ENCODE measurements at places on chromosomes 7 and 10.

DNA sequence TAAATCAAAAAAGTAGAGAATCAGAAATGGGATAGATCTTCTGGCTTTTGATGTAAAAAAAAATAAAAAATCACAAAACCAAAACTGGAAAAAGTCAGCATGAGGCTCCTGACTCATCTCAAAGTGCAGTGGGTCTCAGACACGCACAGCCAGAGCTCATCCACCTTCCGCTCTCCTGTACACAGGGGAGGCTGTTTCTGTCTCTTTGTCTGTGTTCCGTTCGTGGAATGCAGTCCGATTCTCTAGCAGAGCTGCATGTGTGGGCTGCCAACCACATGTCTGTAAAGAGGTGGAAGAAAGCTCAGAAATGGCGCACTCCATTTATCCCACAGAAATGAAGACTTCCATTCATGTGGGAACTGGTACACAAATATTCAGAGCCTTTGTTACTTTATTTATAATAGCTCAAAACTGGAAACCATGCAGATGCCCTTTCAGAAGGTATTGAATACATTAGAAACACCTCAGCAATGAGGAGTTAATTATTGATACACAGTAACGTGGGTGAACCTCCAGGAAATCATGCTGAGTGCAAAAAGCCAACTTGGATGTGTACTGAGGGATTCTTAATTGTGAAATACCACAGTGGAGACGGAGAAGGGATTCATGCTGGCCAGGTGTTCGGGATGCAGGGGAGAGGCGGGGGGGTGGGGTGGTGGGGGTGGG is 123.3 kb downstream of the TRRAP start:
- DNase-seq: no peak

DNA sequence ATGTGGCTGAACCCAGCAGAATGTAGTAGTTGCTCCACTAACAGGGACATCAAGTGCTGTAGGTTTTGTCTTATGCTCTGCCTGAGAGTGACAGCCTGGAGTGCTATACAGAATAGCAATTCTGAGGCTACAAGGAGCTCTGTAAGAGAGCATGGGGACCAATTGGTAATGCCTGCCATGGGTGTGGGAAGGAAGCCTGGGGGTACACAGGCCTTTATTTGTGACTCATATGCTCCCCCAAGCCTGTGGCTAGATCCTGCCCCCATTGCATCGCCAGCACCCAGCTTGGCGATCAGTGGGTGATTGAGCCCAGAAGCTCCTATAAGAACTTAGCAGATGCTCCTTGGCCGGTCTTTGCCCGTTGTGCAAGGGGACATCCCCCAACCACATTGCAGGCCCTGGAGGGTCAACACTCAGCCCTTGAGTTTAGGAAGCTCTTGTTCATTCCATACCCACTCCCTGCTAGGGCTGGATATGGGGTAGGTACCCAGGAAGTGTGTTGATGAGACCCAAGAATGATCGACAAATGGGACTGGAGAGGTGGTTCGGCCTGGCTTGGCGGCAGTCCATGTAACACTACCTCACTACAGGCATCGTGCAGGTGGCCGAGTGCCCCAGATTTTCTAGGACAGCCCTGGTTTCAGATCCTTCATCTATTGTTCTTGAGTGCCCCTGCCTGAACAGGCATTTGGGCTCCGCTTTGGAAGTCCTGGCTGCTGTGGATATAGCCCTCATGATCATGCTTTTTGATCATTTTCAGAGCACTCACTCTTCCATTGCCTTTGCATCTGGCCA is 37.7 kb downstream of the ZMIZ1 start:
- no peak for DNase-seq

- no peak for DNase-seq
These were observed 43.3 kb upstream of the SLC26A3 start for GRCh38 chr7:107846324-107846723.

- no peak for DNase-seq
These were observed 27.3 kb upstream of the AKR1C2 start for GRCh38 chr10:5030989-5031388.

GRCh38 chr7:105020926-105021325 is 6.9 kb downstream of the KMT2E start:
- no peak for DNase-seq

DNA sequence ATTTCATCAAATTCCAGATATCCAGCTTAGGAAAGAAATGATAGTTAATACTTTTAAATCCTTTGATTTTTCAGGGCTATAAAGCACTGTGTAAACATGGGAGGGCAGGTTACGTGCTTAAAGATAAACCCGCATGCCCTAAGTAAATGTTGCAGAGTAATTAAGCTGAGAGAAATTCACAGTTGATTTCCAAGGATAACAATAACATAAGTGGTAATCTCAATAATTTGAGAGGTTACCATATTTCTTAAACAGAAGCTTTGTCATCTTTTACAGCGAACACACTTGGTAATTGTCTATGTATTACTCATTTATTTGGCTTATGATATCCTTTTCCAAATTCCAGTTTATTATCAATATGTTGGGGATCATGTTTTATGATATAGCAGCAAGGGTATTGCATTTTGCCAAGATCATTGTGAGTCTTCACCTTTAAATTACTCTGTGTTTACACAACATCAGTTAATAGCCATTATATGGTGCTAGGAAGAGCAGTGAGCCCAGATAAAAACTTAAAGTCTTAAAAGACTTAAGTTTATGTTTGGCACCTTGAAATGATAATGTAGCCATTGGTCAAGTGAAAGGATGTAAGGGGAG is 15.4 kb downstream of the MGAM start:
- no peak for DNase-seq

- DNase-seq: no peak
These were observed 5.1 kb upstream of the PLEKHS1 start for GRCh38 chr10:113746217-113746957.

DNA sequence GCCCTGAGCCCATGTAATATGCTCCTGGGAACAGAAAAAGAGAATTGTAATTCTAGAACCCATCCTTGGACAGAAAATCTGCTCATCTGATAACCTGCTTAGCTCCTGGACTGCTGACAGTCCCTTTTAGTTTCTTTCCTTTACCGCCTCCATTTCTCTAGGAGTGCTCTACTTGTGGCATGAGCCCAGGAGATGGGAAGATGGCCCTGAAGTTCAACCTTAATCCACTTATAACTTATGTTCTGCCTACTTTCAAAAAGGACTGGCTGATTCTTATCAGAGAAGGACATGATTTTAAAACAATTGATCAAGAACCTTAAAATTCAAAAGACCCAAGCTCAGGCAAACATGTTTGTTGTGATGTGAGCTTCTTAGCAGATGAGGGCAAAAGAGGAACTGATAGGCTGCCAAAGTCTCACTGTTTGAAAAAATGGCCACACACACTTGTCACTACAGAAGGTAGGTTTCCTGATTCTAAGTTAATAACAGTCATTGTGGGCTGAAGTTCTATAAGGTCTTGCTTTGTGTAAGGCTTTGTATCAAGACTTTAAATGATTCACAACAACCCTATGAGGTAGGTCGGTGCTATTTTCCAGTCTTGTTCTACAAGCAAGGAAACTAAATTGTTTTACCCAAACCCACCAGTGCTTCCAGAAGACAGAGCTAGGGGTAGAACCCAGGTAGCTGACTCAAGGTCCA is 94.3 kb upstream of the AFAP1L2 start:
- no peak for DNase-seq

GRCh38 chr10:9018195-9019173 is 964.0 kb downstream of the GATA3 start:
- DNase-seq: no peak

GRCh38 chr7:28958980-28959347 is 834 bp upstream of the TRIL start:
- DNase-seq: no peak

DNA sequence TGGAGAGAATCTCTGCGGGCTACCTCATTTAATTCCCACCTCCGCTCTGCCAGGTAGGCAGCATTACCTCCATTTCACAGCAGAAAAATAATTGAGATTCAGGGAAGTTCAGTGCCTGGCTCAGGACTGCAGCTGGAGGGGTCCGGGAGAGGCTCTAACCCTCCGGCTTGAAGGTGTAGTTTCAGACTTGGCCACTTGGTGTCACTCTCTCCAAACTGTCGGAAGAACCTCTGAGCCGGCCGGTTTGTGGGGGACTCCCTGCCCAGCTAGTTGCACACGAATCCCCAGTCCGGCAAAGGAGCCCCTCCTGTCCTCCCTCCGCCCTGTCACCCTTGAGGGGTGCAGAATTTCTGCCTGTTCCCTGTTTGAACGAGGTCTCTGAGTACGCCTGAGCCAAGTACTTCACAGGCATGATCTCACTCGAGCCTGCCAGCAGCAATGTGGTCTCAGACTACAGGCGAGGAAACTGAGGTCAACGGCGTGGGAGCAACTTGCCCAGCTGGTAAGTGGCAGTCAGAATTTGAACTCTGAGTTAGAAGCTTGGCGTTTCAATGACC is 144.7 kb upstream of the ZNF716 start:
- DNase-seq: no peak

DNA sequence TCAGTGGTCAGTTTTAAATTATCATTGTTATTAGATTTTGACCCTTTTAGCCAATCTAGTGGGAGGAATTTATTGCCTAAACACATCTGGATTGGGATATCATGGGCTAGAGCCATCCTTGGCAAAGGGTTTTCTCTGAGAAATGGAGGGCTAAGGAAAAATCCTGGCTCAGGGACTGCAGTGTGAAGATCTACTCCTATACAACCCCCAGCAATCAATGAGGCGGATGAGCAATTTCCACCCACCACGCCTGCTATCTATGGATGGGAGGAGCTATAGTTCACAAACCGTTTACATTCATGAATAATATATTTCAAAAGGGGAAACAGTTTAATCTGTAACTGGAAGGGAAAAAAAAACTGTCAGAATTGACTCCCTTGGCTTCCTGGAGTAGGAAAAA is 2.7 kb downstream of the CAV1 start:
- peak; percentile 42 for DNase-seq

GRCh38 chr7:132869166-132869861 is 212.6 kb downstream of the CHCHD3 start:
- DNase-seq: no peak

GRCh38 chr7:112487457-112488263 is 6.9 kb downstream of the LSMEM1 start:
- DNase-seq: no peak

DNA sequence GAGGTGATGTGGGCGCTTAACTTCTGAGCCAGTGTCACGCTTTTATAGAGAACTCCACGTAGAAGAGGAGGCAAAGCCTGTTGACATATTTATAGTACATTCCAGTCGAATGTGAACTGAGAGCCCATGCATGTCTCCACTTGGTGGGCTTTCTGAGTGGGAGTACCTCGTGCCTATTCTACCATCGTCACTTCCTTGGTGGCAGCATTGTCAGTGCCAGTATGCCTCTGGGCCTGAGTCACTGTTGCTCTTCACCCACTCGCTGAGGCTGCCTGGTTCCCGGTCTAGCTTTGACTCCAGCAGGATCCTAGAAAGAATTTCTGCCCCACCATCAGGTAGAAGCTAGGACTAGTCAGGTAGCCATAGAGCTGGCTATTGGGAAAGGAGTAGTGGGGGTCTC is 30.0 kb upstream of the CDH23 start:
- no peak for DNase-seq

DNA sequence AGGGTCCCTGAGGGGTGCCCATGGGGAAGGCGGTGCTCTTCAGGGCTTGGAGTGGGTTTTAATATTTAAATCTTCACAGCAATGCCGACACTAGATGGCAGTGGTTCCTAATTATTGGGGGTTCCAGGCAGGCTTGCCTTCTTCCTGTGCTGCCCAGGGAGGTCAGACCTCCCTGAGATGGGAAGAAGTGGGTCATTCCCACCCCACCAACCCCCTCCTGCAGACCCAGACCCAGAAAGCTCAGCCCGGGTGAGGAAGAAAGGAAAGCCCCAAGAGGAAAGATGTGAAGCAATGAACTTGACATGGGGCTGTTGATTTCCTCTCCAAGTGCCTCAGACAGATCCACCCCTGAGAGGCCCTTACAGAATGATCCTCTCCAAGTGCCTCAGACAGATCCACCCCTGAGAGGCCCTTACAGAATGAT is 85.1 kb upstream of the LANCL2 start:
- peak; percentile 45 for DNase-seq

DNA sequence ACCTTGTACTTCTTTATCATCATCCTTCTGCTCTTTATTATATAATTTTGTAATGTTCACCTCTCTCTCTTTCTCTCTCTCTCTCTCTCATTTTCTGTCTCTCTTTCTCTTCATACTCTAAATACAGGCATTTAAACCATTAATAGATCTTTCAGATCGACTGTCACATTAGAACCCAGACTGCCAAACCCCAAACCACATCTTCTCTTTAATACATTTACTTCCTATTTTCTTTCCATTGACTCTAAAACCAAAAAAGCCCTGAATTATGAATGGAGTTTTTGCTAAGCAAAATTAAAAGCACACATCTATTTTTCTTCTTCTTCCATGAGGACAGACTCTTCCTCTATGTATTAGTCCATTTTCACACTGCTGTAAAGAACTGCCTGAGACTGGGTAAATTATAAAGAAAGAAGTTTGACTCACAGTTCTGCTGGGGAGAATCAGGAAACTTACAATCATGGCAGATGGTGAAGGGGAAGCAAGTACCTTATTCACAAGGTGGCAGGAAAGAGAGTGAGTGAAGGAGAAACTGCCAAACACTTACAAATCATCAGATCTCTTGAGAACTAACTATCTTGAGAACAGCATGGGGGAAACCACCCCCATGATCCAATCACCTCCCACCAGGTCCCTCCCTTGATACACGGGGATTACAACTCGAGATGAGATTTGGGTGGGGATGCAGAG is 272.7 kb upstream of the MGMT start:
- no peak for DNase-seq

DNA sequence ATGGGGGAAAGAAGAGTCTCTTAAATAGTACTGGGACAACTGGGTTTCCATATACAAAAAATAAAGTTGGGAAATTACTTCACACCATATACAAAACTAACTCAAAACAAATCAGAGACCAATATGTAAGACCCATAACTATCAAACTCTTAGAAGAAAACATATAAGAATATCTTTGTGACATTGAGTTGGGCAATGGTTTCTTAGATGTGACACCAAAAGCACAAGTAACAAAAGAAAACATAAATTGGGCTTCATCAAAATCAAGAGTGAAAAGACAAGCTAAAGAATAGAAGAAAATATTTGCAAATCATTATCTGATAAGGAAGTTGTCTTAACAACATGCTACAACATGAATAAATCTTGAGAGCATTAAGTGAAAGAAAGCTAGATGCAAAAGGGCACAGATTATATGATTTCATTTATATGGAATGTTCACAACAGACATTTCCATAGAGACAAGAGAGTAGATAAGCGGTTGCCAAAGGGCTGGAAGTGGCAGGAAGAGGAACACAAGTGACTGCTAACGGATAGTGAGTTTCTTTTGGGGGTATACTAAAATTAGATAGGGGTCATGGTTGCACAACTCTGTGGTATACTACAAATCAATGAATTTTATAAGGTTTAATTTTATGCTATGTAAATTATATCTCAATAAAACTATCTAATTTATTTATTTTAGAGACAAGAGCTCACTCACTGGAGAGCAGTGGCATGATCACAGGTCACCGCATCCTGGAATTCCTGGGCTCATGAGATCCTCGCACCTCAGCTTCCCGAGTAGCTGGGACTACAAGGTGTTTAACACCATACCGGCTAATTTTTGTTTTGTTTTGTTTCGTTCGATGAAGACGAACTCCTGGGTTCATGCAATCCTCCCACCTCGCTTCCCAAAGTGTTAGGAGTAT is 35.4 kb downstream of the JMJD1C start:
- peak; percentile 52 for DNase-seq

GRCh38 chr7:155193716-155194115 is 104.0 kb upstream of the INSIG1 start:
- no peak for DNase-seq
